ENCODE measurements at places on chromosomes 12 and 14. TPM values are rescaled to one million over a fixed set of nuclear protein-coding genes. Genes with fewer than 3 reads are reported as not detected.

The CCDC197 gene
- not detected for total RNA-seq

The ZBTB42 gene
- total RNA-seq, result 0.73 TPM

The IFNG-AS1 gene
- total RNA-seq, result not detected

The CEP83 gene
- total RNA-seq, result 26.7 TPM

The BCL11B gene
- total RNA-seq, result 5.1 TPM

The TTC8 gene
- total RNA-seq, result 19.1 TPM

The LYZ gene
- 6.4 TPM for total RNA-seq

The SRRM4 gene
- total RNA-seq, result 11.8 TPM

The SMIM41 gene
- total RNA-seq, result 0.18 TPM

The ITGA7 gene
- 32.1 TPM for total RNA-seq

DNA sequence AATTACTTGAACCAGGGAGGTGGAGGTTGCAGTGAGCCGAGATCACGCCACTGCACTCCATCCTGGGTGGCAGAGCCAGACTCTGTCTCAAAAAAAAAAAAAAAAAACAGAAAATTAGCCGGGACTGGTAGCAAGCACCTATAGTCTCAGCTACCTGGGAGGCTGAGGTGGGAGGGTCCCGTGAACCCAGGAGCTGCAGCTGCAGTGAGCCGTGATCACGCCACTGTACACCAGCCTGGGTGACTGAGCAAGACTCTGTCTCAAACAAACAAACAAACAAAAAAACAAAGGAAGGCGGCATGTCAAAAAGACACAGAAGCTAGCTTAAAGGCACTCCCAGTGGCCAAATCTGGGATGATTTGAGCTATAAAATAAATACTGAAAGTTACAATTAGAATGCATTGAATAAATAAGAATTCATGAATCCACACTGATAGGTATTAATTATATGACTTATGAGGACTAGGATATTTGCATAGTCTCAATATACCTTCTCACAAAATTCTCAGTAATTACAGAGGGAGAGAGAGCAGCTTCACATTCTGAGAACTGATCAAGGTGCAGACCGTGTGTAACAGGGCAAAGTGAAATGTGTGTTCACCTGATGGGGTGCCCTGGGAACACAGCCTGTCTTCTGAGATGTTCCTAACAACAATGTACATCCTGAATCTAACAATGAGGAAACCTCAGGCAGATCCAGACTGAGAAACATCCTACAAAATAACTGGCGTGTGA is 42.7 kb upstream of the GPR132 start:
- no peak for DNase-seq

GRCh38 chr12:49541911-49542505 is 3.2 kb downstream of the KCNH3 start:
- DNase-seq, result no peak

- DNase-seq, result no peak
These were observed 243.1 kb upstream of the FOXN3 start for GRCh38 chr14:89660166-89660565.

GRCh38 chr14:30966415-30967363 is 58.8 kb upstream of the AP4S1 start:
- DNase-seq, result no peak

DNA sequence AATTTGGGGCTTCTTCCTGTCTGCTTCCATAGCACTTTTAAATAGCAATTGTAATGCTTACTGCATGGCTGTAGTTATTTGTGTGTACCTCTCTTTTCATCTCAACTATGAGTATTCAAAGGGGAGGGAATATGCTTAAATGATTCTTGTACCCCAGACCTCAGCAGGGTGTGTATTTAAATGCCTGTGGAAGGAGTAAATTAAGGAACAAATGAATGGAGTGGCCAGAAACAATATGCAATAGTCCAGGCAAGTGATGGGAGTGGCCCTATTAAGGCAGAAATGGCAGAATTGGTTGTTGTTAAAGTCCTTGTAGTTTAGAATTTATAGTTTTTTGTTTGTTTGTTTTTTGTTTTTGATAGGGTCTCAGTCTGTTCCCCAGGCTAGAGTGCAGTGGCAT is 1.5 kb downstream of the RAD51B start:
- no peak for DNase-seq

GRCh38 chr14:55665067-55665675 is 85.2 kb downstream of the KTN1 start:
- no peak for DNase-seq

GRCh38 chr12:23550753-23551152 is 398.7 kb downstream of the SOX5 start:
- DNase-seq, result no peak

GRCh38 chr14:92615451-92615850 is 101.9 kb downstream of the RIN3 start:
- no peak for DNase-seq

GRCh38 chr14:72452774-72453173 is 441.1 kb downstream of the DPF3 start:
- no peak for DNase-seq

DNA sequence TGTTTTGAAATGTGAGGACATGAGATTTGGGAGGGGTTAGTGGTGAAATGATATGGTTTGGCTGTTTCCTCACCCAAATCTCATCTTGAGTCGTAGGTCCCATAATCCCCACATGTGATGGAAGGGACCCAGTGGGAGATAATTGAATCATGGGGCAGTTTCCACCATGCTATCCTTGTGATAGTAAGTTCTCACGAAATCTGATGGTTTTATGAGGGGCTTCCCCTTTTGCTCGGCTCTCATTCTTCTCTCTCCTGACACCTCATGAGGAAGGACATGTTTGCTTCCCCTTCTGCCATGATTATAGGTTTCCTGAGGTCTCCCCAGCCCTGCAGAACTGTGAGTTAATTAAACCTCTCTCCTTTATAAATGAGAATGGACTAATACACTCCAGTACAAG is 18.0 kb downstream of the GALNT6 start:
- DNase-seq, result no peak

DNA sequence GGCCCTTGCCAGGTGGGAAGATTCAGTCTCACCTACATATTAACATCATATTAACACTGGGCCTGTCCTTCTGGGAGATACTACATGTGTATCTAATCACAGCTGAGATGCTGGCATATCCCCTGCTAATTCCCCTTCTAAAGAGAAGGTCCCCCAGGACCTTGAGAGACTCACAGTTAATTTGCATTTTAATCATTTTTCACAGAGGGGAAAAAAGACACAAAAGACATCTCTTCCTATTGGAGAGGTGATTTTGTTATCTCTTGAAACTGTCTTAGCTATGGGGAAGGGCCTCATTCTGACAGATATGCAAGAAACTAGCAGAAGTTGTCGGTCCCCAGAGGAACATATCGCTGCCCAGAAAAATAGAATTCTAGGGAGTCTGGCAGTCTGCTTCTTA is 7.5 kb downstream of the C14orf132 start:
- DNase-seq, result no peak

GRCh38 chr14:92963301-92964123 is 40.6 kb downstream of the CHGA start:
- DNase-seq, result no peak

GRCh38 chr14:90758959-90759358 is 57.3 kb downstream of the TTC7B start:
- DNase-seq, result no peak

GRCh38 chr12:6771509-6772330 is 600 bp upstream of the LAG3 start:
- DNase-seq, result no peak

DNA sequence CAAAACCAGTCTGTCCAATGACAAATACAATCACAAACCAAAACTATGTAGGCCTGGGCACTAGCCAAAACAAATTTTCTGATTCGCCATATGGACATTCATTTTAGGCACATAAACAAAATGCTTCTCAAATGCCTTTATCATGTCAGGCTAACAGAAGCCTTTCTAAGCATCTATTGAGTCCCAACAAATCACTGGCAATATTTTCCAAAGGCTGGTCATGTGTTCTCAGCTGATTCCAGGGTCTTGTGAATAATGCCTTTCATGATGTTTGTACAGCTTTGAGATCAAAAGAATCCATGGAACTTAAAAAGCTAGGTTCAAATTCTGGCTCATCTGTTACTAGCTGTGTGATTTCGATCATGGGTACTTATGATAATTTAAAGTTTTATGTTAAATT is 16.1 kb downstream of the FSCB start:
- no peak for DNase-seq

DNA sequence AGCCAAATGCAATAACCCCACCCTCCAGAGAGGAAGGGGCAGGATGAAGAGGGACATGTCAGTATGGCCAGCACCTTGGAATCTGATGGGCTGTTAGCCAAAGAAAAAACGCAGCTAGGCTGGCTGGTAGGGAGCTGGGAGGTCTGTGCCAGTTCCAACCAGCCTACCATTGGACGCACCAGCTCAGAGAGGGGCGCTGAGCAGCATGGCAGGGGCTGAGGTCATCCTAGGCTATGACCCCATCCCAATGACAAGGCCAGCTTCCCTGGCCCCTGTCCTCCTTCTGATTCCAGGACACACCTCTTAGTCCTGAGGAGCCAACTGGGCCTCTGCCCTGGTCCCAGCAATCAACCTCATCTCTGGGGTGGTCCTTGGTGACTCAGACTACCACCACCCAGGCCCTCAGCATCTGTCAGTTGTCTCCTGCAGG is 12.2 kb downstream of the ACTN1 start:
- DNase-seq, result no peak

DNA sequence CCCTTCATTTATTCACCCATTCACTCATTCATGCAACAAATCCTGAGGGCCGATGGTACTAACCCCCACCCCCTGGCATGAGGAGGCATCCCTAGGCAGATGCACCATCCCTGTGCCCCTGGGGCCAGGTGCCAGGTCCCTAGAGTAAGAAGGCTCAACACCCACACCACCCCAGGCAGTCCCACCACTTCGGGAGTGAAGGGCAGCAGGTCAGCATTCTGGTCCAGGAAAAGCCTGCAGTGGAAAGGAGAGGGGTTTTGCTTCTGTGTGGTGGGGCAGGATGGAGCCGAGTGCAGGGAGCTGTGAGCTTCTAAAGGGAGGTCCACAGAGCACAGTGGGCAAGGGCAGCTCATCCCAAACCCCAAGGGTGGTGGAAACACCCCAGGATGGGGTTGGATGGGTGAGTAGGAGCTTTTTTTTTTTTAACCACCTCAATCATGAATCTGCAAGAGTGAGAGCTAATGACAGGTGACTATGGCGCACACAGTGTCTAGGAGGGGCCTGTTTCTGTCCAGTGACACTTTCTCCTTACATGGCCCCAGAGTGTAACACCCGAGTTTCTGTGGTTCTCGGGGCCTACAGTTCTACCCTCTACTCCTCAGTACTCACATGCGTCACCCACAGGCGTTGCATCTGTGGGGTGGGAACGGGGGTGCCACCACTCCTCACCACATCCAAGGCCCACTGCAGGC is 414.3 kb downstream of the TMEM121 start:
- no peak for DNase-seq

DNA sequence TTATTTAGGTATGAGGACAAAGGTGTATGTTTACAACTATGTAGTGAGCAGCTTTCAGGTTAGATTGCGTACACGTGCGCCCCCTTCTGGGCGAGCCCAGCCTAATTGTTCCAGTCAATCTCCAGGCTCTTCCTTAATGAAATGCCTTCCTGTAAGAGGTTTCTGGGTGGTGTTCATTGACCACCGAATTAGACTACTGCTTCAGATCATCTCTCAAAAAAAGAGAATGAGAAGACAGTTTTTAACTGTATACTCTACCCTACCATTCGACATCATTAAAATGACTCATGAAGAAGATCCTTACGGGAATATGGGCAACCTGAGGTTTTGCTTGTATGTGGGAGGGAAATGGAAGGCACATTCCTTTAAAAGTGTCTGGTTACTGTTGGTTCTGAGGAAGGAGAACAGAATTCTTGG is 2.1 kb downstream of the LUM start:
- peak; percentile 2 for DNase-seq

- no peak for DNase-seq
These were observed 331.6 kb upstream of the FAR2 start for GRCh38 chr12:28817524-28817923.

GRCh38 chr14:100750762-100751699 is 24.3 kb downstream of the DLK1 start:
- DNase-seq, result no peak

DNA sequence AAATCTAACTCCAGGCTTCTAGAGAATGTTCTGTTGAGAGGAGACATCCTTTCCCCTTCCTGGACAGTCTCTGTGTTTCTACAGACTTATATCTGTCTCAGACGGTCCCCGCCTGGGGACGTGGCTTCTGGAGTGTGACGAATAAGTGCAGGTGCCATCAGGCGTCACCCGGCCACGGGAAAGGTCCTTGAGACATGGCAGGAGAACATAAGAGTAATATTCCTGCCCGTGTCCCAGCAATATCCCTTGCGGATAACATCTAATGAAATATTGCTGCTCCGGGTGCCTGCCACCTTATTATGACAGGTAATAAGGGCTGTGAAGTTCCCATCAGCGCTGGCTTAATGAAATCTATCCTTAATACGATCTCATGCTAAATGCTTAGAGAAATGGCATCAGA is 139.6 kb downstream of the PIWIL1 start:
- no peak for DNase-seq

DNA sequence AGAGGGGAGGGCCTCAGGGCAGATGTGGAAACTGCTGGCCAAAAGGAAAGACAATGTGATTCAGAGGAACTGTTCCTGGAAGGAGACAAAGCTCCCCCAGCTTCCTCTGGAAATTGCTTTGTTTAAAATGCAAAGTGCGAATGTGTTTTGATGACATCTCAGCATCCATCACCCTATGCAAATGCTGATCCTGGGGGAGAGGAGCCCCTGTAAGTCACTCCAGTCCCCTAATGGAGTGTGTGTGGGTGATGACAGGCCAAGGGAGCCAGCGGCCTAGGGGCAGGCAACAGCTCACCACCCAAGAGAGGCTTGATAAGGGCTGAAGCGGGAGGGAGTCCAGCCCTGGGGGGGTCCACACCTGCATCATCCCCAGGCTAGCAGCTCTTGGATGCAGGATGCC is 134.2 kb downstream of the ESRRB start:
- no peak for DNase-seq

- no peak for DNase-seq
These were observed 125.6 kb upstream of the NOS1 start for GRCh38 chr12:117486840-117487659.

DNA sequence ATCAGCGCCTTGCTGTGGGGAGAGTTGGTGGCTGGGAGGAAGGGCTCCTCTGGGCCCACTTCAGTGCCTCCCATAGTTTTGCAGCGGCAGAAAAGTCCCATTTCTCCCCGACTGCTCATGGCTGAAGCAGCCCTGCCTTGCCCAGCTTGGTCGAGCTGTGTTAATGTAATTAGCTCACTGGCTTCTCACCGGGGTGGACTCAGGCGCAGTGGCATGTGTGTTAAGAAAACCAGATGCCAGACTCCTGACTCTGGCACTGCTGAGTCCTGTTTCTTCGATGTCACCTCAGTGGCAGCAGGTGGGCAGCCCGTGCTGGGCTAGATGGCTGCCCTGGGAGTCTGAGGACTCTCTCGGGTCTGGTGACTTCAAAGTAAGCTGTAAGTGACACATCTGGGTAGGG is 47.4 kb downstream of the CHST11 start:
- DNase-seq, result no peak
